PC-9 (cell line): ENCODE measurements at places on chromosomes 6 and 20. TPM values are rescaled to one million over a fixed set of nuclear protein-coding genes. Genes with fewer than 3 reads are reported as not detected.

Gene RNF182
- total RNA-seq: 0.13 and 0.18 TPM in 2 replicates

Gene OR2J1
- not detected in 2 replicates for total RNA-seq

Gene EPHA7
- 0.57 and 1.0 TPM in 2 replicates for total RNA-seq

GRCh38 chr20:44328428-44328827, 8.4 kb upstream of the R3HDML start:
- H3K4me1 ChIP-seq: no peaks in the 10 kb centered on the region
- H3K4me3 ChIP-seq: no peak overlapping the region
- H3K27me3 ChIP-seq: no peaks in the 10 kb centered on the region
- no peaks in the 10 kb centered on the region for H3K36me3 ChIP-seq
- no peak overlapping the region for H3K27ac ChIP-seq
- no peak for DNase-seq

DNA sequence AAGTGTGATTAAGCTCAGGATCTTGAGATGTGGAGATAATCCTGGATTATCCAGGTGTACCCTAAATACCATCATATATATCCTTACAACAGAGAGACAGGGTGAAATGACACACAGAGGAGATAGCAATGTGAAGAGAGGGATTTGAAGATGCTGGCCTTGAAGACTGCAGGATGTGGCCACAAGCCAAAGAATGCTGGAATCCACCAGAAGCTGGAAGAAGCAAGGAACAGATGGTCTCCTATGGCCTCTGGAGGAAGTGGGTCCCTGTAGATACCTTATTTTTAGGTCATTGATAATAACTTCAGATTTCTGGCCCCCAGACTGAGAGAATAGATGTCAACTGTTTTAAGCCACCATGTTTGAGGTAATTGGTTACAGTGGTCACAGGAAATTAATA, 95.0 kb downstream of the PAK5 start:
- no peaks in the 10 kb centered on the region for H3K36me3 ChIP-seq
- no peaks in the 10 kb centered on the region for H3K4me1 ChIP-seq
- no peak overlapping the region for H3K4me3 ChIP-seq
- DNase-seq: no peak
- H3K27ac ChIP-seq: no peak overlapping the region
- peaks cover 12% of the 10 kb centered on the region for H3K27me3 ChIP-seq

- H3K36me3 ChIP-seq: no peaks in the 10 kb centered on the region
- H3K4me3 ChIP-seq: no peak overlapping the region
- no peaks in the 10 kb centered on the region for H3K27me3 ChIP-seq
- H3K4me1 ChIP-seq: peaks cover 32% of the 10 kb centered on the region
- no peak for DNase-seq
Measured at GRCh38 chr6:43737272-43738081, 32.5 kb upstream of the VEGFA start.

- H3K27me3 ChIP-seq: no peaks in the 10 kb centered on the region
- peaks cover 47% of the 10 kb centered on the region for H3K36me3 ChIP-seq
- H3K4me1 ChIP-seq: peaks cover 28% of the 10 kb centered on the region
- DNase-seq: no peak
Measured at GRCh38 chr6:132461958-132462357, 51.0 kb downstream of the STX7 start.

GRCh38 chr6:125222531-125223455, 69.2 kb downstream of the TPD52L1 start:
- DNase-seq: no peak
- H3K27me3 ChIP-seq: no peaks in the 10 kb centered on the region
- H3K4me3 ChIP-seq: no peak overlapping the region
- no peak overlapping the region for H3K27ac ChIP-seq
